ENCODE measurements at places on chromosomes 1 and 21.
A peak's percentile ranks its signal among the peaks of the same experiment; 100 is the strongest.

DNA sequence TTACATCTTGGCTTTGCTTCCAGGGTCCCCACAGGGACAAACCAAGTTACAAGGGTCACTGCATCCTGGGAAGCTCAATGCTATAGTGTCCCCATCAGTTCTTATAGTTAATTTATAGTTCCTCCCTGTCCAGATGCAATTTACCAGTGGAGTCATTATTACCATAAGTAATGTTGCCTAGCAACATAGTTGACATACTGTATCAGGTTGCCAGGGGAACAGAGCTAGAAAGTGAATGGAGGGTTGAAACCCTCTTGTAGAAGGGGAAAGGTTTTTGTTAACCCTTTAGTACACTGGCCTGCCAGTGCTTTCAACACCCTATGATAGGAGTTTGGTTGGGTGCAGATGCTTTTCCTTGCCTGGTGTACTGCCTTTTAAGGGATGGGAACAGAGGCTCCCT is 34.3 kb upstream of the TTC4 start:
- H3K4me1 ChIP-seq: no peaks in the 10 kb centered on the region
- no peak overlapping the region for H3K27ac ChIP-seq
- H3K4me3 ChIP-seq: no peak overlapping the region
- H3K27me3 ChIP-seq: no peaks in the 10 kb centered on the region
- no peaks in the 10 kb centered on the region for H3K36me3 ChIP-seq

GRCh38 chr1:211359876-211360275 is 33.2 kb downstream of the TRAF5 start:
- no peaks in the 10 kb centered on the region for H3K27me3 ChIP-seq
- H3K4me3 ChIP-seq: no peak overlapping the region
- H3K27ac ChIP-seq: no peak overlapping the region
- DNase-seq: no peak
- peaks cover 23% of the 10 kb centered on the region for H3K4me1 ChIP-seq

DNA sequence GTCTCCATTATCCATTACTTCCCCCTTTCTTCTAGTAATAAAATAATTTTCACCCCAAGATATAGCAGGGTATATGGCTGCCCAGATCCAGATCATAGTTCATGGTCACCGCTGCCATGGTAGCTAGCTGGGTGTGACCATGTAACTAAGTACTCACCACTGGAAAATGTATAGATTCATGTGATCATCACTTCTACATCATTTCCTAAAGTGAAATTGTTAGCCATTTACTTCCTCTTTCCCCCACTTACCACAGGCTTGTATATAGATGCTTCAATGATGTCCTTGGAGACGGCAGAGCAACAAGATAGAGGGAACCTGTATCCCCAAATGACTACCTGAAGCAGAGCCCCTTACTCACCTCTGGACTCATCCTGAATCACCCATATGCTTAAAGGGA is 22.7 kb upstream of the EYA3 start:
- DNase-seq: no peak
- H3K27me3 ChIP-seq: no peaks in the 10 kb centered on the region
- no peak overlapping the region for H3K4me3 ChIP-seq
- H3K27ac ChIP-seq: peak overlapping the region; percentile 6
- H3K36me3 ChIP-seq: no peaks in the 10 kb centered on the region

DNA sequence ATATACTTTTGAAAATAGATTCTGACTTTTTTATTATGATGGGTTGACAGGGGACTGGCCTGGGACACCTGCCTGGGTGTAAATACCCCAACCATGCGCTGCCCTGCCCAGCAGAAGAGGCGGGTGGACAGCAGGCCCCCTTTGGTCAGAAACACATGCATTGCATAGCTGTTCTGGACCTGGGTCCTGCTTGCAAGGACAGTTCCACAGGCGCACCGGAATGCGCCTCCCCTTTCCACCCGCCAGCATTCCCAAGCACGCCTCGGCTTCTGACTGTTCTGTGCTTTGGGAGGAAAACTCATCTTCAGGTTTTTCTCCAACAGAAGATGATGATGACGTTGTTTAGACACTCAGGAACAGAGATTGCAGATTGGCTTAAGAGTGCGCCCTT is 428 bp upstream of the ZNF678 start:
- H3K4me3 ChIP-seq: peak overlapping the region; percentile 96
- peaks cover 31% of the 10 kb centered on the region for H3K36me3 ChIP-seq
- H3K27me3 ChIP-seq: peaks cover 36% of the 10 kb centered on the region
- peak overlapping the region; percentile 96 for H3K27ac ChIP-seq
- peaks cover 25% of the 10 kb centered on the region for H3K4me1 ChIP-seq

GRCh38 chr1:32438136-32438535 is 26.7 kb upstream of the ZBTB8B start:
- no peak for DNase-seq
- no peak overlapping the region for H3K27ac ChIP-seq
- no peak overlapping the region for H3K4me3 ChIP-seq
- no peaks in the 10 kb centered on the region for H3K36me3 ChIP-seq
- no peaks in the 10 kb centered on the region for H3K4me1 ChIP-seq
- peaks cover 21% of the 10 kb centered on the region for H3K27me3 ChIP-seq

GRCh38 chr1:206868264-206868663 is 2.8 kb downstream of the IL20 start:
- H3K27me3 ChIP-seq: no peaks in the 10 kb centered on the region
- no peaks in the 10 kb centered on the region for H3K36me3 ChIP-seq
- H3K4me1 ChIP-seq: peaks cover 14% of the 10 kb centered on the region
- no peak overlapping the region for H3K27ac ChIP-seq

- peak; percentile 87 for DNase-seq
- peaks cover 6% of the 10 kb centered on the region for H3K27me3 ChIP-seq
- H3K4me3 ChIP-seq: peak overlapping the region; percentile 65
- H3K36me3 ChIP-seq: peaks cover 73% of the 10 kb centered on the region
Measured at GRCh38 chr1:9721606-9722377, 70.3 kb downstream of the PIK3CD start.

Data from activated naive CD8-positive, alpha-beta T cell treated with anti-CD3 and anti-CD28 coated beads for 36 hours (primary cell).